CD4-positive, alpha-beta T cell treated with Interleukin-1 beta for 1 hour (primary cell): ENCODE measurements at places on chromosomes 12 and 14.

- DNase-seq, result no peak
Observed at GRCh38 chr12:111226680-111227079, 142.2 kb downstream of the PHETA1 start.

DNA sequence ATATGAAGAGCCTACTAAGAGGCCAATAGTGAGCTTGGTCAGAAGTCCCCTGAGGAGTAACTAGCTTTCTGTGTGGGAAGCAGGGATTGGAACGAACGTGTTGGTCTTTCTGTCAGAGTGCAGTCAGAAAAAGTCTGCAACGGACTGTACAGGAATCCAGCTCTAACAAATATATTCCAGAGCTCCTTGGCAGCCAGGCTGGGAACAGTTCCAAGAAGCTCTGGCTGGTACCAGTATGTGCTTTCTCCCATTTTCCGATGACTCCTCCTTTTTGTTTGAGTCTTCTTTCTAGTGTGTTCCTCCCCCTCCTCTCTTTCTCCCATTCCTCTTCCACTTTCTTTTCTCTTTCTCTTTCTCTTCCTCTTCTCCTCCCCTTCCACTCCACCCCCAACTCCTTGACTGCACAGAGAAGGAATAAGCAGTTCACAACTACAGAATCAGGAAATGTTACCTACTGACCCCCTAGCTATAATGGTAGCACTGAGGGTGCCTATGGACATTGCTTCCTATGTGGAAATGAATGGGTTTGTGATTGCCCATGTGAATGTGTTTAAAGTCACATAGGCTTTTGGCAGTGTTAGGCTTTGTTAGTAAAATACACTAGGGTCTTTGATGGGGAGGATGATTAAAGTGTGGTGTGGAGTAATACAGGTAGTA, 59.9 kb downstream of the TTLL5 start:
- DNase-seq, result no peak

DNA sequence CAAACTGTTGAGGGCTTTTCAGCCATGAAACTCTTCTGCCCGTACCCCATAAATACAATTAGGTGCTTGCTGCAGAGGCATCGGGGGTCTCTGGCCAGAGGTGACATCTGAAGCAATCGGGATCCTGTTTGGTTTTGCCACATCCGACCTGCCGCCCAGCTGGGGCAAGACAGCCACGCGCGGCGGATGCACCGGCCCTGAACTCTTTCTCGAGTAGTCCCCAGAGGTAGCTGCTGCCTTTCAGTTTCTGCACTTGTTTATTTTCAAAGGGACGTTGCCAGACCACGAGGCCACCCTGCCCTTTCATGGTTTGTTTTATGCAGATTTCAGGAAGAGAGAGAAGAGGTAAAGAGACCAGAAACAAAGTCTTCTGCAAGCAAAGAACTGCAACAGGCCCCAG, 10.6 kb upstream of the MLXIP start:
- DNase-seq, result peak; percentile 22

DNA sequence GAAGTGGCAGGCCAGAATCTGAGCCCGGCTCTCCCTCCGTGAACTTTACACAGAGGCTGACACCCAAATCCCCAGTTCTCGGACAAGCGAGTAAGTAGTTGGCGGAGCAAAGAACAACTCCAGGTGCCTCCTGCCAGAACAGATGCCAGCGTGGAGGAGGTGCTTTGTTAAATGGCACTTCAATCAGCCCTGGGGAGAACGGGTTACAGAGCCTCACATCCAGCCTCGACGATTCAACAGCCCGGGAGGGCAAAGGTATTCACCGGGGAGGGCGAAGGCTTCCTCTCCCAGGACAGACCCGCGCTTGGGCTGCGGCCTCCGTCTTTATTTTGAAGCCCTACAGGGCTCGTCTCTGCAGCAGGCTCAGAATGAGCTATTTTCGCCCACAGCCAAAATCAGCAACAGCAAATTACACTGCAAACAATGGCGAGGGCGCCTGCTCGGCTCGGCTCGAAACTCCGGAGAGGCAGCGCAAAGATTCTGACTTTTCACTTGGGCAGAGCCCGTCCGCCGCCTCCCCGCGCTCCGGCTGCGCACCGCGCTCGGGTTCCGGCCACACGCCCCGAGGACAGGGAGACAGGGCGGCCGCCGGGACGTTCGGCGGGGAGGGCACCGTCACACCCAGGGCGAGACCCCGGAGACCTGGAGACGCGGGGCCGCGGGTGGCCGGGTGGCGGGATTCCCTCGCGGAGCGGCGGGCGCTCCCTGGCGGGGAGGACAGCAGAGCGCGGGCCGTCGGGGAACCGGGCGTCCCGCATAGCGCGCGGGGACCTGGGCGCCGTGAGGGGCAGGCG, 811 bp downstream of the TMCC3 start:
- DNase-seq, result peak; percentile 27

DNA sequence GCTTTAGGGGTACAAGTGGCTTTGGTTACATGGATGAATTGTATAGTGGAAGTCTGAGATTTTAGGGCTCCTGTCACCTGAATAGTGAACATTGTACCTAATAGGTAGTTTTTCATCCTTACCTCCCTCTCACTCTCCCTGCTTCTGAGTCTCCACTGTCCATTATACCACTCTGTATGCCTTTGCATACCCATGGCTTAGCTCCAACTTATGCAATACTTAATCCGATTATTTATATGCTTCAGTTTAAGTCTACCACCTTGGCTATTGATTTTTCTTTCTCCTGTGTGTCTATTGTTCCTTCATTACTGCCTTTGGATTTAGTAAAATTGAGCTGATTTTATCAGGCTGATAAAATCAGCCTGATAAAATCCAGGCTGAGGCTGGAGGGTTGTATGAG, 30.5 kb upstream of the C12orf71 start:
- no peak for DNase-seq

DNA sequence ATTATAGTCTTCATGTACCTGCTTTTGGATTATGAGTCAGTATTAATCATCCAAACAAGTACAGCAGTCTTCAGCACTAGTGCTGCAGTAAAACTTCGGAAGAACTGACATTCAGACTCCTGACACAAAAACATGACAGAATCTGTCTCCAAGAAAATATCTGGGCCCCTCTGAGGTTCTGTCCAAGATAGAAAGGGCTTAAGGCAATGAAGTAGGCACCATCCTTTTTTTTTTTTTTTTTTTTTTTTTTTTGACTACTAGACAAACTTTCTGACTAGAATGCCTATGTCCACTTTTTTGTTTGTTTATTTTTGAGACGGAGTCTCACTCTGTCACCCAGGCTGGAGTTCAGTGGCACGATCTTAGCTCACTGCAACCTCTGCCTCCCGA, 112.5 kb downstream of the MED13L start:
- DNase-seq, result no peak

DNA sequence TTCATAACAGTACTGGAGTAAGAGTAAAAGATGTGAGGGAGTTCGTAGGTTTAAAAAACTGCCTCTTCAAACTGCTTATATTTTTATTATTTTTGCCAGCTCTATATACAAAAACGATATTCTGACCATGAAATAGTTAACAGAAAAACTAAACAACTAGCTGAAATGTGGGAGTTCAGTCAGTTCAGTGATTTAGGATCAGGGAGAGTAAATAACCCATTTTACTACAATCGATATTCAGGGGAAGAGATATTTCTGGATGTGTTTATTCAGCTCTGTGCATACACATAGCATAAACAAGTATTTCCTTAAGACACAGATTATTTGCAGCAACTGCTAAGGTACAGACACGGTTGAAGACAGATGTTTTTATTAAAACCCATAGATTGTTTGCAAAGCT, 470.9 kb downstream of the TMTC2 start:
- DNase-seq, result no peak

- no peak for DNase-seq
Observed at GRCh38 chr12:62784576-62784975, 150.4 kb downstream of the PPM1H start.

DNA sequence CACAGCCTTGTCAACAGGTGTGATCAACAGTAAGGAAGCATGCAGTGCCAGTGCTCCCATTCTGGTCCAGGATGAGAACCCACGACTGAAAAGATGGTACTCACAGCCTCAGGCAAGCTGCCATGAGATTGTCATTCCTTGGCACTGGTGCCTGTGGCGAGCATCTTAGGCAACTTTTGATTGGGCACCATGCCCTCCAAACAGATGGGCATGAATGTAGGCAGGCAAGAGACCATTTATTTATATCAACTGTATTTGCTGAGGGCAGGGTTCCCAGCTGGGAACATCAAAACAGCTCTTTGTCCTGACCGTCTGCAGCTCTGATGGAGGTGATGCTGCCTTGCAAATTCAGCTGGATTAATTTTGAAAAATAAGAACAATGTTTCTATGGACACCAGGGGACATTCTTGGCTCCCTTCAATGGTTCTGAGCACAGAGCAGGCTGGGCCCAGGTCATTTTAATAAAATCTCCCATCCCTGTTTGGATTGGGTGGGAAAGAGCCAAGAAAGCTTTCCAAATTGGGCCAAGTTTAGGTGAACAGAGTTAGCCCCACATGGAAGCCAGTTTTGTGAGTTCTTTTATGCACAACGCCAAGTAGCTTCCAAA, 522.5 kb downstream of the RMST start:
- no peak for DNase-seq

DNA sequence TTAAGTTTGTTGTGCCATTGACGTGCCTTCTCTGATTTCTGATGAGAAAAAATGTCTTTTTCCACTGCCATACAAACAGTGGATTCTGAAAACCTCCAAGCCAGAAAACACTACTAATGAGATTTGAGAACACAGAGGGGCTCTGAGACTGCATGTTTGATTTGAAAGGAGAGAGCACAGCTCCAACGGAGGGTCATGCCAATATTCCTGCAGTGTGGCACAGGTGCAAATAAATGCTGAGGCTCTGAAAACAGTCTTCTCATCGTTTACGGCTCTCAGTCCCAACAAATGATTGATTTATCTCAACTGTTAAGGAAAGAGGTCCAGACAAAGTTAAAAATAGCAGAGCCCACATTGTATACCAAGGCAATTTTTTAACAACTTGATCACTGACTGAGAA, 128.7 kb downstream of the KCNH5 start:
- no peak for DNase-seq

DNA sequence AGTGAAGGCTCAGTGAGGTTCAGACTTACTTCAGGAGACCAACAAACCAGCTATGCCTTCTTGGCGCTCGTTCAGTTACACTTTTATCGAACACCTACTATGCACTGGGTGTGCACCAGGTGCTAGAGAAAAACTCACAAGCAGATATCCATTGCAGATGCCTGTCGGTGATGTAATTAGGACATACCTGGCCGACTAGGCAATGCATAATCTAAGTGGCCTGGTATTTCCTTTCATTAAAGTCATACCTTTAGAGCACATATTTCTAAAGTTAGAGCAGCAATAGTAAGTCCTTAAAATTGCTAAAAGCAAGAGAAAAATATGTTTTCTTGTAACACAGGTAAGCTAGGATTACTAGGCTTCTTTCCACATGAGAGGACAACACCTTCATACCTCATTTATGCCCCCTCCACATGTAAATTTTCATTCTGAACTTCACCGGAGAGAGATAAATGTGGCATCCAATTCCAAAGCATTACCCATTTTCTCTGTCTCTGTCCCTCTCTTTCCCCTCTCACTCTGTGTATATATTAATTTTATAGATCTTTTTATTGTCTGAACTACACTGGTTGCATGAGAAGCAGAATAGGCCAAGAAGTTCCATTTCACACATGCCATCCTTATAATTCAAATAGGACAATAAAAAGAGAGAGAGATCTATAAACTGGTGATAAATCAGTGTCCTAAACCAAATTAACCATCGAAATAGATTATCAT, 242.2 kb downstream of the SPTSSA start:
- no peak for DNase-seq

GRCh38 chr12:26130728-26131127, 5.9 kb upstream of the BHLHE41 start:
- DNase-seq, result no peak

DNA sequence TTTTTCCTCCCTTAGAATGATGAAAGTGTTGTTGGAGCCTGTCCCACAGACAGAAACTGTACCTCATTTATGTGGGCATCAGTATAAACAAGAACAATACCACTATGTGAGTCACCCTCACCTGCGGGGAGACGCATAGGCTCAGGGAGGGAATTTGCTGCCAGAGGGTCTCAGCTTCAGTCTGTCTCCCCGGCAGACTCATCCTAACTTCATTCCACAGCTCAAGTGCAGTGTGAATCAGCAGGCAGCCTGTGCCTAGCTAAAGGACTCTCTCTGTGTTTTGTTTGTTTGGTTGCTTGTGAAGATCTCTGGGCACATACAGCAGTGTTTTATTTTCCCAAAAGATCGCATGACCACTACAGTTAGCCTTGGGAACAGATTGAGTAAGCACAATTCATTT, 98.9 kb downstream of the PRKCH start:
- no peak for DNase-seq

DNA sequence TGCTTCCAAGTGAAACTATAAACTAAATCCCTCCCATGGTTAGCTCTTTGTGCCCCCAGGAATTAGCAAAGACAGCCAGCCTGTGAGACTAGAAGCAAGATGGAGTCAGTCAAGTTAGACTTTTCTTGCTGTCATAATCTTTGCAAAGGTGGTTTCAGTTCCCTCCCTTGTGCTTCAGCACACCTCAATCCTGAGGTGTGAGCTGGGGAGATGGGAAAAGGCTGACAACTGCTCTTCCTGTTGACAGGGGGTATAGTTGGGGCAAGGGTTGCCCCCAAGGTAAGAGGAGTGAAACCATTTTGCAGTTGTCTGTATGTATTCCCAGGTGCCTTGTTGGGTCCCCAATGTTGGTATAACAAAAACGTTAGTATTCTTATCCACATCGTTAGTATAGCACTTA, 12.3 kb upstream of the CPM start:
- no peak for DNase-seq

DNA sequence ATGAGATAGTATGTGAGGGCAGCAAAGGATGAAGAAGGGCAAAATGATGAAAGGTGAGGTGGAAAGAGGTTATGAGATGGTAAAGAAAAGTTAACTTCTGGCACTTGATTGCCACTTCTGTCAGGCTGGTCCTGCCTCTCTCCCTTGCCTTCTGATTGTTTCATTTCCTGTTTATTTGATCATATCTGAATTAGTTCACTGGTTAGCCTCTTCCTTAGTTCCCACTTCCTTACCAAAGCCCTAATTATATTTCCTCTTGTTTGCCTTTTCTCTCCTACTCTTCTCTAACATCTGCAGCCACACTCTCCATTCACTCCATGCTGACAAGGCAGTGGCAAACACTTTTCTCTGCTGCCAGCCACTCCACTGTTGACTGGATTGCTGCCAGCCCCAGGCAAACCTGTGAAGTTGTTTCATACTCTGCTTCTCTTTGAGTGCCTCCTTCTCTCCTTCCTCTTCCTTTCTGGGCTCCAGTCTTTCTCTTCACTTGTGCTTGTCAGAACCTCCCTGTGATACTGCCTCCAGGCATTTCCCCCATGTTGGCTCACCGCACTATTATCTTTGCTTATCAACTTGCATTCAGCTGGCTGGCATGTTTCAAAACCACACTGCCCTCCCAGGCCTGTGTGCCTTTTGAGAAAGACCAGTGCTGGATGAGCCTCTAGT, 8.1 kb downstream of the PNP start:
- peak; percentile 33 for DNase-seq

GRCh38 chr14:35001621-35002020, 18.8 kb downstream of the SRP54 start:
- no peak for DNase-seq

GRCh38 chr14:102933618-102934231, 11.3 kb downstream of the AMN start:
- DNase-seq, result no peak

- no peak for DNase-seq
Observed at GRCh38 chr12:101277443-101277842, 2.5 kb upstream of the UTP20 start.

- DNase-seq, result no peak
Observed at GRCh38 chr12:100801320-100801719, 6.7 kb downstream of the ANO4 start.

GRCh38 chr14:37544407-37544806, 50.6 kb downstream of the FOXA1 start:
- no peak for DNase-seq
